SHP77 (cell line): ENCODE measurements at places on chromosomes 4 and X.
A peak's percentile ranks its signal among the peaks of the same experiment; 100 is the strongest.

DNA sequence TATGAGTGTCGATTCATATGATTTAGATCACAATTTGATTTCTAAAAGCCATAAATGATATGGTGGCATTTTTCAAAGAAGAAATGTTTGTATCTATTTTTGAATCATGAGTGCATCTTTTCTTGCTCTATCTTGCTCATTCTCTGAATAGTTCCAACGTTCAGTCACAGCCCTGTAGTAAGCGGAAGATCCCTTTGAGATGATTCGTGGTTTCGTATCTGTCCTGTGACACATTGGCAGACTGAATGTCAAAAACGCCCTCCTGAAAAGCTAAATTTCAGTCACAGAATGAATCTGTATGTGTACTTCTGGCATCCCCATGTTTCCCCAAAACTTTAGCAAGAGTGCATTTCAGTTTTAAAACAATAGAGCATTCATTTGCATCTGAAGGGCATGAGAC, 1066.9 kb upstream of the TENM3 start:
- DNase-seq, result no peak

- no peak for DNase-seq
These were observed 39.8 kb downstream of the RAB33A start for GRCh38 chrX:130211415-130212186.

DNA sequence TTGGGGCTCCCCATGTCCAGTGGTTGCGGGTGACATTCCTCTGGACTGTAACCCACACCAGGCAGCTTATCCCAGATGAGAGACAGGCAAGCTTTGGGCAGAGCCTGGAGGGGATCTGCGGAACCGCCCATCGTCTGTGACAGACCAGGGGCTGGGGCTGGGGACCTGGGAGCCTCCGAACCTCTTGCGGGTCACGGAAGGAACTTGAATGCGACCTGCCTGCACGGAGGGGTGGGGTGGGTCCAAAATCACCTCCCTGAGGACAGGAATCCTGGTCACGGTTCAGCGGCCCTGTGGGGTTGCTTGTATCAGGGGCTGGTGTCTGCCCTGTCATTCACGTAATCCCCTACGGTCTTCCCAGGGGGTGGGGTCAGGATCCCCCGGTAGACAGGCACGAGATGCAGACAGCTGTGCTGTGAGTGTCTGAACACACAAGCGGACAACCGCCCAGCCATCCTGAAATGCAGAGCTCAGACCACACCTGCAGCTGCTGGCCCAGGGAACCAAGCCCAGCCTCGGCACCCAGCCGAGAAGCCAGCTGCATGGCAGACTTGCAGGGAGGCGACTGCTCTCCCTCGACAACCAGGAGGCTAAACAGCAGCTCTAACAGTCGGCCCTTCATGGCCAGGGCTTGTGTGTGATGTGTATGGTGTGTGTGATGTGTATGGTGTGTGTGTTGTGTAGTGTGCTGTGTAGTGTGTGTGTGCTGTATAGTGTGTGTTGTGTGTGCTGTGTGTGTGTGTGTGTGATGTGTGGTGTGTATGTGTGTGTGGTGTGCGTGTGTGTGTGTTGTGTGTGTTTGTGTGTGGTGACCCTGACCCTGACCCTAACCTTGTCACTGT, 105.9 kb upstream of the ADRA2C start:
- DNase-seq, result peak; percentile 70

GRCh38 chr4:48090621-48091020, 43.4 kb downstream of the TXK start:
- no peak for DNase-seq

- DNase-seq, result no peak
These were observed 400.4 kb upstream of the DIPK2B start for GRCh38 chrX:45601052-45601451.

- DNase-seq, result no peak
These were observed 730 bp downstream of the CT55 start for GRCh38 chrX:135170468-135170867.

GRCh38 chr4:147388018-147388417, 92.9 kb upstream of the EDNRA start:
- no peak for DNase-seq

GRCh38 chrX:19350941-19351384, 7.2 kb downstream of the PDHA1 start:
- no peak for DNase-seq

- DNase-seq, result no peak
These were observed 96.7 kb upstream of the NKX1-1 start for GRCh38 chr4:1502976-1503375.

DNA sequence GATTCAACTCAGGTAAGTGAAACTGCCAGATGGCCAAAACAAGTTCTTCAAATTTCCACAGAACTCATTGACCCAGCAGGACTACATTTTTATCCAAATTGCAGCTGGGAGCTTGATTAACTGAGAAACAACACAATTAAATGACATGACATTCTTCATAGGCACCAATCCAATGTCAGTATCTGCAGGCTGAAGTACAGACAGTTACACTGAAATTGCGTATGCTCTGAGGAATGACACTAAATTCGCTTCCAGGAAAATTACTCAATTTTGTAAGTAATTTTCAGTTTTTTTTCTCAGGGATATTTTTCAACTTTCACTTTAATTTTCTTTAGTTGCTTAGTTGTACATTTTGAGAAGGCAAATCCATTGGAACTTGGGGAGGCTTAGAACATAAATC, 4.5 kb downstream of the C1GALT1C1 start:
- DNase-seq, result no peak

GRCh38 chr4:177339477-177340374, 30.1 kb downstream of the NEIL3 start:
- DNase-seq, result peak; percentile 0

DNA sequence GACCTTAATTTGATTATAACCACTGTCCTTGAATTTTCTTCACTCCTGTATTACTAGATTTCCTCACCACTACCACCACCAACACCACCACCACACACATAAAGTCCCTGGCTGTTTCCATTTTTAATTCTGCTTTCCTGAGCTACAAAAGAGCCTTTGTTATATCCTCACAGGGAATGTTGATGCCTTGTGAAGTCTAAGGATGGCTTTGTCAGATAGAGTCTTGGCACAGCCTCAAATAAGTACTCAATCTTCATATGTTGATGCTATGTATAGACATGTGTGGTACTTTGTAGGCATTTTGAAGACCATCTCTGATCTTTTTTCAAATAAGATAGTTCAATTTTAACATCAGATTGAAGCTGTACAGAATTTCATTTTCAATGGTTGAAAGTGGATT, 1016.7 kb upstream of the LCORL start:
- DNase-seq, result no peak

- no peak for DNase-seq
These were observed 66.8 kb downstream of the POLA1 start for GRCh38 chrX:24760363-24761000.

DNA sequence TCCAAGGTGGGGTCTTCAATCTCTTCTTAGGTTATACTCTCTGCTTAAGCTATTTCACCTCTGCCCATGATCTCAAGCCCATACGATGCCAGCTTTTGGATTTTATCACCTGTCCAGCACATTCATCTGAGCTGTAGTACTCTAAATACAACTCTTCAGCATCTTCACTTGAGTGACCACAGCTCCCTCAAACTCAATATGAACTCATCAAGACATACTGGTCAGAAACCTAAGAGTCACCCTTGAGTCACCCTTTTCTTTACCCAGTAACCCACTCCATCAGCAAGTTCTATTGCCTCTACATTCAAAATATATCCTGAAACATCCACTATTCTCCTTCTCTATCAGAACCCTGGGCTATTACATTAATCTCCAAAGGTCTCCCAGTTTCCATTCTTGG, 69.4 kb downstream of the DCHS2 start:
- no peak for DNase-seq

DNA sequence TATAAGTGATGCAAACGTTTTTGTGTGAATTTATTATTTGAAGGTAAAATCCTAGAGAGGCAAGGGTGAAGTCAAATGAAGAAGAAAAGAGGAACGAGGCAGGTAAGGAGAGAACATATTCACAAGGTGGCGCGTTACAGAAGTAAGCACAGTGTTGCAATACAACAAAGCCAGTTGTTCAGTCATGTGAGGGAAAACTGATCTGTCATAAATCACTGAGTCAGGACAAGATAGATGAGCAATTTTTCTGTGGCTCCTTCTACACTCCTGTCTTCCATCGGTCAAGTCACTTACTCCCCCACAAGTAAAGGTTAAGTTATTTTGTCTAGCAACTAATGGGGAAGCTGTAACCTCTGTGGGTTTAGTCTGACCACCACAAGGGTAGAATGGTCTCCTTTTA, 203.0 kb upstream of the GK2 start:
- no peak for DNase-seq

DNA sequence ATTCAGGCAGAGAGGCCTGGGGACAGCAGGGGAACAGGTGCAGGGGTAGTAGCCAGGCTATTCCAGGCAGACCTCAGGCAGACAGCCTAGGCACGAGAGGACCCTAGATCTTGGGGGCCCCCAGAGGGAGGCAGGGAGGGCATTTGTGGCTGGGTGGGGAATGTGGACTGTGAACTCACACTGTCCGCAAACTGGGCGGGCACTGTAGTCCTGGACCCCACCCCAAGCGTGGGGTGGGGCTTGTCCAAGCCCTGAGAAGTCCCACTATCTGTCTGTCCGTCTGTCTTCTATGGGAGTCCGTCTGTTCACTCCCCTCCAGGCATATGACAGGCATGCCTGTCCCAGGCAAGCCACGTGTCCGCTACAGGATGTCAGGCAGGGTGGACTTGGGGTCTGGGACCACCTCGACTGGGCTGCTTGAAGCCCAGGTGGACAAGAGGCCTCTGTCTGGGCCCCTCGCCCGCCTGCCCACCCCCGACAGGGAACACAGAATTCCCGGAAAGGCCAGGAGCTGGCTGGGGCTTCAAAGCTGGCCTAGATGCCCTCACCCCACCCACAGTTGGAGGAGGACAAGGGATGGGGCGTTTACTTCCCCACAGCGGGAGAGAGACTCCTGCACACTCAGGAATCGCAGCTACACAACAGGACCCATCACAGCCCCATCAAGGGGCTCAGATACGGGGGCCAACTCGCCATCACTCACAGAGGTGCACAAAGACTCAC, at the start of gene SLC38A5:
TSS of gene SLC38A5 (minus strand) at position 151 of the 723 bp plus-strand sequence. CDS start 2,336 bp downstream, outside the sequence.
- DNase-seq, result no peak

DNA sequence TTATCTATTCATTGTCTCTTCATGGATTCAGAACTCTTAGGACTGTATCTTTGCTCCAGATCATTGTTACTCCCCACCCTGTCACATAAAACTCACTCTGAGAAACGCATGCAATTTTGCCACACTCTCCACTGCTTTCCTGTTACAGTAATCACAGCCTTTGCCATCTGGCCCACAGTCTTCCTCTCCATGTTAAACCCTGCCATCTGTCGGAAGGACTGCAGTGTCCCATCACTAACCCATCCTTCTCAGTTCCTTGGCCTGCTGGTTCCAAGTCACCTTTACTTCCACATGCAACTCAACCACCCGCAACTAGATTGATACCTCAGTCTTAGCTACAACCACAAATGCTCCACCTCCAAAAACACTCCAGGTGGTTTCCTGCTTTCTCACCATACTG, 308.7 kb upstream of the FAM241A start:
- DNase-seq, result no peak

- DNase-seq, result no peak
These were observed 18.7 kb downstream of the NAT8L start for GRCh38 chr4:2077537-2078460.

GRCh38 chr4:88415982-88416381, 37.3 kb downstream of the HERC6 start:
- no peak for DNase-seq

DNA sequence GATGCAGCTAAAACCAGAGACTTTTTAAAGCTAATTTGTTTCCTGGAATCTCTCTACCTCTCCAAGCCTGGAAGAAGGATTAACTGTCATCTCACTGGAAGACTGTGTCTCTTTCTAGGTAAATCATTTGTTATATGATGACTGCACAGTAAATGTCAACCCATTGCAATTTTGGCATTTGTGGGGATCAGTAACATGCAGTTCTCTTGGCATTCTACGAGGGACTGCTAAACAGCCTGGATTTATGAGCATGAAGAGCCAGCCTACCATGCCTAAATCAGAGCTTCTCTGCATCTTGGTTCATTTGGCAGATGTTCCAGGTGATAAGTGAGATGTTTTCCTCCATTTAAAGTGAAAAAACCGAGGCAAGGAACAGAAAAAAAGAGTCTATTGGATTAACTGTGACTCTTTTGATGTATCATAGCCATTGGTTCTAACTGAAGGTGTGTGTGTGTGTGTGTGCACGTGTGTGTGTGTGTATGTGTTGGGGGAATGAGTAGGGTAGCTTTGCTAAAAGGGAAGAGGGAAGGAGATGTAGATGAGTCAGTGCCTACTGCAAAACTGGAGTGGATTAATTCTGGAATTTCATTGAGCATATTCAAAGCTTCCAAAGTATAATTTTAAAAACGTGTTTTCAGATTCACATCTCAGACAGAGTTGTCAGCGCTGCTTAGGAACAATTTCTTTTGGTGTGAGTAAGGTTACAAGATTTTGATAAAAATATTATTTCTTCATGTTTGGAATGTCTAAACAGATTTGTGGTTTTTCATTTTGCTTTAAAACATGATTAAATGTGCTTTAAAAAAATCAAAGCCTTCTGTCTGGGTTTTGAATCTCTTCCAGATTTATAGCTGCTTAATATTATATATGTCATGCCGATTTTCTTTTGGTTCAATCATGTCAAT, 123.2 kb upstream of the LNX1 start:
- no peak for DNase-seq

GRCh38 chr4:80271801-80272200, 5.3 kb downstream of the FGF5 start:
- DNase-seq, result no peak

GRCh38 chr4:54473077-54473545, 184.6 kb upstream of the KIT start:
- DNase-seq, result peak; percentile 13

GRCh38 chrX:71105628-71106027, 912 bp downstream of the CXorf65 start:
- DNase-seq, result no peak

DNA sequence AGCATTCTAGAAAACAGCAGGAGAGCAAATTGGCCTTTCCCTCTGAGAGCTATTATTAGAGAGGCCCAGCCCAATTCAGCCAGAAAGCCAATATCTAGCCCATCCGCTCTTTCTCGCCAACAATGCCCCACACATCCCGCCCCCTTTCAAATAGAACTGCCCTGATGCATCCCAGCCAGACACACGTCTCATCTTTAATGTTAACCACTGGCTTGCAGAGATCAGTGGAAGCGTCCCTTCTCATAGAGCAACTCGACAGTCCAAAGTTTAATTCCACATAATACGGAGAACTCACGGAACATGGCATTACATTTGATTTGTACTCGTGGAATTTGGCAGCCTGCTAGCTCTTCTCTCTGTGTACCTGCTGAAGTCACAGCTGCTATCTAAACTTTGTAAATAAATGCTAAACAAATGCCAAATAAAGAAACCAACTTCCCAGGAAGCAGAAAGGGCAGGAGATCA, 304.4 kb downstream of the DHX15 start:
- DNase-seq, result no peak

DNA sequence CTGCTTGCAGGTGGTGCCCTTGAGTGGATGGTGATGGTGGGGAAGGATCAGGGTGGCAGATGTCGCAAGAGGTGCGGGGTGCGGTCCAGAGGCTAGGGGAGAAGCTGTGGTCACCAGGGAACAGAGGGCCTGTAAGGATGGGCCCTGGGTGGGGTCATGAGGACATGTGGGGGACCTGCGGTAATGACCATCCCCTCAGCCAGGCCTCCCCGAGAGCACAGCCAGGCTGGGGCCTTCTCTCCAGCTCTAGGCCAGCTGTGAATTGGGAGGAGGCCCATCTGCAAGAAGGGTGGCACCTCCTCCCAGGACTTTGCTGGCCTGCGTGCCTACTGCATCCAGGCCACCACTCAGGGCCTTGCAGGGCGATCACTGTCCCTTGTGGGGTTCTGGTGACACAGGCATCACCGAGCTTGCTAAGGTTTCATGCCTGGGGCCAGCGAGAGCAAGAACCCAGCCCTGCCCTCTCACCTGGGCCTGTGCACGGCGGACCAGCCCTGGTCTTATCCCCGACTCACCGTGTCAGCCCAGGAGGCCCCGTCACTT, 34.1 kb upstream of the MXD4 start:
- DNase-seq, result no peak
